ENCODE measurements at places on chromosomes 5 and 9.

DNA sequence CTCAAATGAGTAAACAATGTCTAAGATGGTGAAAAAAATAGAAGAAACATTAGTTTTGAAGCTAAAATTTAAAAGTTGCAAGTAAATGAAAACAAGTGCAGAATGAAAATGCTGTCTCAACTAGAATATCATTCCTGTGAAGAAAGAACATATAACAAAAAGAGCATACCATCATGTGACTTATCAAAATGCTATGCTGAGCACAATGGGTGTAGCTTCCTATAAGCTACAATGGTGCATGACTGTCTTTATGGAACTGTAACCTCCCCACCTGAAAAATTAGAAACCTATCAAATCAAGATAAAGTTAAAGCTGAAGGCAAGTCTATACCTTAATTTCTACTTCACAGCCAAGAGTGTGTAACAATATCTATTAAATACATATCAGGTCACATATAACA, 192.0 kb downstream of the AP3B1 start:
- DNase-seq = no peak

- no peak for DNase-seq
Observed at GRCh38 chr9:106479679-106480078, 383.3 kb upstream of the ZNF462 start.

DNA sequence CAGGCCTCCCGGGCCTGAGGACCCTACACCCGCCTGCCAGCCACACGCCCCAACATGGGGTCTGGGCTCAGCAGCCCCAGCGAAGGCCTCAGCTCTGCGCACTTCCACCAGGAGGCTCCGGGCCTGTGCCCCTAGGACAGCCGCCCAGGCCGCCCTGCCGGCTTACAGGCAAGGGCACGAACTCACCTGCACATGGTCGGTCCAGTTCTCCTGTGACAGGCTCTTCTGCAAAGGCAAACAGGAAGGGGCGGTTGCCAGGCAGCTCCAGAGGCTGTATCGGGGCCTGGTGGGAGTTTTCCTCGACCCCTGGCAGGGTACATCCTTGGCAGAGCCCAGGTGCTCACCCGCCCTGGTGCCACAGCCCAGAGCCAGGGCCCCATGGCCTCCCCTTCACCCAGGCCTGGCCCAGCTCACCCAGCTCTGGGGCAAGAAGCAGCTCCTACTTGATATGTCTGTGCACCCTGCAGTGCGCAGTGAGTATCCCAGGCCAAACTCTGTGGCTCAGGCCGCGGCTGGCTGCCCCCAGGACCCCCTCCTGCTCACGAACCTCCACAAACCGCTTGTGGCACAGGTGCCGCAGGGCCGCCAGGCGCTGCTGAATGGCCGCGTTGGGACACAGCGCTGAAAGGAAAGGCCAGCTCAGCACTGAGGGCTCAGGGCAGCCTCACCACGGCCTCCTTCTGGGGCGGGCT, 52.2 kb upstream of the NRARP start:
- DNase-seq = no peak

DNA sequence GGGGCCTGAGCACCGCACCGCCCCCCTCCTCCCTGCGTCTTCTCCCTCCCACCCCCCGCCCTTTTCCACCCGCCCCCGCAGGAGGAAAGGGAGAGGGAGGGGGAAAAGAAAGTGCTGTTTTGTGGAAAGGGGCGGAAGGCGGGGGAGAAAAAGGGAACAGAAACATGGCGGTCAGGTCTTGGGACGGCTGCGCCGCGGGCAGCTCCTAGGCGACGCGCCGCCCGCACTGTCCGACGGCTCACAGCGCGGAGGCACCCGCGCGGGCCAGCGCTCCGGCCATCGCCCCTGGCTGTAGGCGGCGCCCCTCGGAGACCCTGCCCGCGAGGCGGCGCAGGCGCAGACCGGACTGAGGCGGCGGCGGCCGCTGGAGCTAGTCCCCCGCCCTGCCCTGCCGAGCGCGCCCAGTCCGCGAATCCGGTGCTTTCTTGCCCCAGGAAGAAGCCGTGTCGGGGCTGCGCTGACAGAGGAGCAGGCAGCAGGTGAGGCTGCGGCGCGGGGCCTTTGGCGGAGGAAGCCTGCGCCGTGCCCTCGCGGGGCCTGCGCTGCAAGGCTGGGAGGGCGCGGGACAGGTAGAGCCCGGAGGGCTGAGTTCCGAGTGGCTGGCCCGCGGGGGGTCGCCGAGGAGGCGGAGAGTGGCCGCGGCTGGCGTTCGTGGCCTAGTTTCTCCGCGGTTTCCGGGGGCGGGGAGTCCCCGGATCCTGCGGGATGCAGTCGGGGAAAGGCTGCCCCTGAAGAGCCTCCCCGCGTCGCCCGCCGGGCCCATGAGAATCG, at the start of gene DENND4C:
Gene DENND4C, plus strand, starts transcription at position 339 of the 771 bp plus-strand sequence. CDS start 45,482 bp downstream, outside the sequence.
- DNase-seq = peak; percentile 43

- no peak for DNase-seq
Observed at GRCh38 chr5:136012041-136012804, 16.6 kb upstream of the TGFBI start.

GRCh38 chr5:179382486-179382885, 37.2 kb upstream of the ADAMTS2 start:
- no peak for DNase-seq

- no peak for DNase-seq
Observed at GRCh38 chr5:14428302-14429081, 153.1 kb upstream of the OTULINL start.

DNA sequence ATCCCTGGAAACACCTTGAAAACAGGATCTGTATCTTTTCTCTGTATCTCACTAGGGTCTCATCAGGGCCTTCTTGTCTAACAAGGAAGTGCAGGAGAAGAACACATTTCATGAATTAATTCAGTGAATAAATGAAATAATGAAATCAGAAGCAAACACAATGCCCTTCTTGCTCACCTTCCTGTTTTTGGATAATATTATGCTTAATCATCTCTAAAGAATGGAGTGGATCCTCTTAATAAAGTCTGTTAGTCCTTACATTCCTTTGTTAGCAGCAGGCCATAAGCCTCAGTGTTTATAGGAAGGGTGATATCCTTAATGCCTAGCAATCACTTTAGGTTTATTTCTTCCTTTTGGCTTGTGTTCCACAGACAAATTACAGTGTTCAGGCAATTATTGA, 837.1 kb upstream of the SEMA6A start:
- no peak for DNase-seq

DNA sequence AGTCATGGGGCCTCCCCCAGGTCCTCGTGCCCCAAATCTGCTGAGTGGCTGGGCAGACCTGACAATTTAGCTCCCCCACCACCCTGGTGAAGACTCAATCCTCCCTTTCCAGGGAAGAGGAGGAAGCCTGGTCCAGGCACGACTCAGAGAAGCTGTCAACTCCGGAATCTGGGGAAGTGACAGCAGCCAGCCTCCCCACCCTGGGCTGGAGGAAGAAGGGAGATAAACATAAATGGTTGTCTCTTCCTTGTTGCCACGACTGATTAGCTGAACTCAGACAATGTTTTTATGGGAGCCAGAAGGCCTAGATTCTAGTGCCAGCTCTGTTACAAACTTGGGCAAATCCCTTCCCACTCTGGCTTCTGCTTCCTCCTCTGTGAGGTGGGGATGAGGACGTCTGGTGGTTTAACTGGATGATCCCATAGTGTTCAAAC, 15.4 kb downstream of the CCDC69 start:
- no peak for DNase-seq
